ENCODE measurements at places on chromosomes 2 and 18.
A peak's percentile ranks its signal among the peaks of the same experiment; 100 is the strongest.

- no peak for DNase-seq
Measured at GRCh38 chr2:7071916-7072556, 154.8 kb downstream of the RNF144A start.

DNA sequence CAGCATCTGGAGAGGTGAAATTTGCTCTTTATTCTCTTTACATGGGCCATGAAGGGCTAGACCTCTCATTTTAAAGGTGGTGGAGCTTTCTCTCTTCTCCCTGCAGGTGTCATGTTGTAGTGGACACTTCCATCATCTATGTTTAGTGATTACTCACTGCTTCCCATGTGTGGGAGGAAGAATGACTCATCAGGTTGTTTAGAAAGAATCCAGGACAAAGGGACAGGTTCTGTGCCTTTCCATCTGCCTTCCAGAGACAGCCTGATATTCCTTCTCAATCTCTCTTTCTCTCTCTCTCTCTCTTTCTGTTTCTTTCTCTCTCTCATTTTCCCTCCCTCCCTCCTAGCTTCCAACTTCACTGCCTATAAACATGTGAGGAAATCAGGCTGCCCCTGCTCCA lies 38.7 kb downstream of the SCG2 start:
- peak; percentile 93 for DNase-seq

- DNase-seq: peak; percentile 35
Measured at GRCh38 chr2:24492421-24493279, 1.6 kb downstream of the NCOA1 start.

GRCh38 chr2:209640358-209640757 lies 131.3 kb upstream of the UNC80 start:
- DNase-seq: no peak

- no peak for DNase-seq
Measured at GRCh38 chr2:225636558-225636957, 237.0 kb downstream of the NYAP2 start.

GRCh38 chr2:127039387-127040031 lies 67.4 kb downstream of the BIN1 start:
- no peak for DNase-seq

DNA sequence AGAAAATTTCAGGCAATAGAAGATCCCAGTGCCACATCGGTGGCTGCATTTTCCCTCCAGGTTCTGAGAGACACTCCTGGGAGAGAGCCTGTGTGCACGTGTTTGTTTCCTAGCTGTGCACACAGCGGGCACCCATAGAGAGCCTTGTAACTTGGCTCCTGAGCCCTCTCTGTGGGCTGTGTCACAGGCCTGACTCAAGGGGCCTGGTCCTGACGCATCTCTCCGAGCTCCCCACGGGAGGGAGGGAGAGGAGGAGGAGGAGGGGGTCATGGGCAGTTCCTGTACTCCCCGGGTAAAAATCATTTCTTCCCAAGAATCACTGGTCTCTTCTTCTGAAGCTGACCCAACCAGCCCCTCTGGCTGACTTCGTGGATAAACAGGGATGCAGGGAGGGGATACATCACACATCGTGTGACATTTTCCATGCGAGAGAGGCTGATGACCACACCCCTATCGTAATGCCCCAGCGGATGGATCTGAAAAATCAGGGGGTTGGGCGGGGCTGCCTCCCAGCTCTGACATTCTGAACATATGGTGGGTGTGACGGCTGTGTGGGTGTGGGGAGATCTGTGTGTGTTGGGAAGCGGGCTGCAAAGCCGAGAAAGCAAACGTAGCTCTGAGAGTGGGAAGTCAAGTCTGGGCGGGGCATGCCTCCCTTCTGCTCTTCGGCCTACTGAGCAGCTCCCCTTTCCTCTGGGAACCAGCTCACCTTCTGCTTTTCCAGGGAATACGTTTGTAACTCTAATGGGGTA lies 308.3 kb upstream of the HS6ST1 start:
- DNase-seq: peak; percentile 21

DNA sequence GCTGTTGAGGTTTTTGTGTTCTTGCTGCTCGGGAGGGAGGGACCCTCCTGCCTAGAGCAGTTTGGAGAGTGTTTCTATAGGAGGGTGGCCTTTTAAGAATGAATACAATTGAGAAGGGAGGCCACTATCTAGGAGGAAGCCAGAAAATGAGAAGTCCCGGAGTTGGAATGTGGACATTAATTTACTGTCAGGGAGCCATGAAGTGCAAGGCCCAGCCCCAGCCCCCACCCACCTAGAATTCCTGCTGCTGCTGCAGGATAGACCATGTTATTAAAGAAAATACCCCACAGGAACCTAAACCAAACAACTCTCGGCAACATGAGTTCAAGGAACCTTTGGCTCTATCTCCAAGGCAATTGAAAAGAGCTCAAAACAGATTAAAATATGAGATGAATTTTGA lies 46.0 kb downstream of the ZBTB7C start:
- no peak for DNase-seq

- DNase-seq: peak; percentile 64
Measured at GRCh38 chr18:51191128-51191717, 6.3 kb downstream of the MEX3C start.

DNA sequence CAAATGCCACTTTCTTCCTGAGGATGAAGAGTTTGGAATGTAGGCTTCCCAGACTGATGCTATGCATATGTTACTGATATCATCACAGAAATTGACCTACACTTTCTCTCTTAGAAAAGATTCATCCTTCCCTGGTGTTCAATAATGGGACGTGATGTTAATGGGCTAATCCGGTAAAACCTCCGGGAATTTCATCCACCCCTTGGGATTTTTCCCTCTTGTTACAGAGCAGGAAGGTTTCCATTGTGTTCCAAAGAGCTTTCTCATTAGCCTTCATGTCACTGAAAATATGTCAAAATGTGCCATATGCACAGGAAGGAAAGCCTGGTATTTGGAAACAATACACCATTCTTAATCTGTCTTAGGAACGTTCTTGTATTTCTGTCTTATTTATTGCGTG lies 20.7 kb downstream of the ALPK2 start:
- no peak for DNase-seq

GRCh38 chr2:183543731-183544130 lies 419.5 kb downstream of the NUP35 start:
- DNase-seq: no peak

DNA sequence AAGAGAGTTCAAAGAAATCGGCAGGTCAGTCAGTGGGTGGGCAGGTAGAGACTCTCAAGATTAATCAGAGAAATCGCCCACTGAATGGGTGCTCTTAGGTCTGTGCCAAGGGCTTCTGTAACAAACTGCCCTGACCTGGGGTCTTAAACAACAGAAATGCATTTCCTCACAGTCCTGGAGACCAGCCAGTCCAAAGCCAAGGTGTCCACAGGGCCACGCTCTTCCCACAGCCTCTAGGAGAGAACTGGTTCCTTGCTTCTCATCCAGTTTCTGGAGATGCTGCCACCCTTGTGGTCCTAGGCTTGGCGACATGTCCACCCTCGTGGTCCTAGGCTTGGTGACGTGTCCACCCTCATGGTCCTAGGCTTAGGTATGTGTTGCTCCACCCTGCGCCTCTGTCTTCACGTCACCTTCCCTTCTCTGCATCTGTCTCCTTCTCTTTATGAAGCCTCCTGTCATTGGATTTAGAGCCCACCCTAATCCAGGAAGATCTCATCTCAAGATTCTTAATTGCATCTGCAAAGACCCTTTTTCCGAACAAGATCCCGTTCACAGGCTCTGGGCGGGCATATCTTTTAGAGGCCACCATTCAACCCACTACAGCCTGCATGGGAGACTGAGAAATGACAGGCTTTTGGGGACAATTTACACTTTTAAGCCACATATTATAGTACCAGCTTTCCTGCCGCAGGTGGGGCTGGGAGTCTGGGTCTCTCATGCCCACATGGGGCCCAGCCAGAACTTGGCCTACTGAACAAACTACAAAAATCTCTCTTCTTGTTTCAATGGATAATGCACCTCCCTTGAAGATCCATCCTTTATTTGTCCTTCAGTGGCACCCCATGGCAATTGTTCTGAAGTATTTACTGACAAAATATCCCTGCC lies 161.3 kb downstream of the ASB1 start:
- no peak for DNase-seq

- DNase-seq: no peak
Measured at GRCh38 chr2:236576087-236576486, 6.5 kb downstream of the ACKR3 start.

- DNase-seq: no peak
Measured at GRCh38 chr2:230218421-230218820, 1.4 kb downstream of the SP110 start.

GRCh38 chr2:230230087-230230486 lies 4.6 kb downstream of the SP140 start:
- no peak for DNase-seq

- no peak for DNase-seq
Measured at GRCh38 chr2:40859617-40860016, 407.7 kb upstream of the SLC8A1 start.

GRCh38 chr2:129247751-129248150 lies 731.7 kb upstream of the RAB6C start:
- no peak for DNase-seq

GRCh38 chr2:55986001-55986400 lies 62.4 kb upstream of the EFEMP1 start:
- no peak for DNase-seq

DNA sequence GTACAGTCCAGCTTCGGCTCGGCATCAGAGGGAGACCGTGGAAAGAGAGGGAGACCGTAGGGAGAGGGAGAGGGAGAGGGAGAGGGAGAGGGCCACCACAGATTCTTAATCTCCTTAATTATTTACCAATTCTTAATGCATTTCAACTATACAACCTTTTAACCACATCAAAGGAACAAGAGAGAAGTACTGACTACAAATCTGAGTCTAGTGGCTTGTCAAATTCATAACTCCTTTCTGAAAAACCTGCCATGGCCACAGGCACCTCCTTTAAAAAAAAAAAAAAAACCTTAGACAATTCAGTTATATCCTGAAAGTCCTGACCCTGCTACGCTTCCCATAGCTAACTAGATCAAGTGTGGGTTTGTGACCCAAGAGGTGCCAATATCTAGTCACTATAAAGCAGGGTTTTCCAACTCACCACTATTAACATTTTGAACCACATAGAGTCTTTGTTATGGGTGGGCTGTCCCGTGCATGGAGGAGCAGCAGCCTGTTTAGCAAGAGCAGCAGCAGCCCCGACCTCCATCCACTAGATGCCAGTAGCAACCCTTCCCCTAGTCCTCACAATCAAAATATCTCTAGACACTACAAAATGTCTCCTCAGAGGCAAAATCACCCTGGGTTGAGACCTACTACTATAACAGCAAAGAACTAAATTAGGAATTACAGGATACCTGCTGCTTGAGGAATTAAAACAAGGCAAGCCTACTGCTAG lies 6.8 kb downstream of the ESCO1 start:
- DNase-seq: peak; percentile 37

DNA sequence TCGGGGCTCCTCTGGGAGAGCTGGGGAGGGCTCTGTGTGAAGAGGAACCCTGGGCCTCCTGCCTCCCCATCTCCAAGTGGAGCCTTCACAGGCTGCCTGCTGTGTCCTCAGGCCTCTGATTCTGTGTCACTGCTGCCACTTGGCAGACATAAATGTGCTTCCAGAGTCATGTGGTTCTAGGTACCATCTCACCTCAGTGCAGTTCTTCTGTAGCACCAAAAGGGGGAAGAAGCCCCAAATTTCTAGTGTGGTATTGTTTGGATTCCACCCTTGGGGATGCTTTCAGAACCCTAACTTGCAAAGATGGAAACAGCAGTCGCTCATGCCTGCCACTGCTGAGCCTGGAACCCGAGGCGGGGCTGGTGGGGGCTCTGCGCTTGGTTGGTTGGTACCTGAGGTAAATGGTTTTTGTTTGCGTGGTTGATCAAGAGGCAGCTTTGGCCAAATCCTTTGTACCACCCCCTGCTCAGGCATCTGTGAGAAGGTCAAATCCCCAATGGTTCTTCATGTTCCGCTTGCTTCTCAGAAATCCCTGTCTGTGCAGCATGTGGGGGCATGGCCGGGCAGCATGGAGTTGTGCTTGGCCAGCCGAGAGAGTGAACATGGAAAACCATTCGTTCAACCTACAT lies 27.5 kb downstream of the COA5 start:
- no peak for DNase-seq

GRCh38 chr2:54880428-54880827 lies 157.0 kb downstream of the EML6 start:
- DNase-seq: no peak

GRCh38 chr2:148048475-148049221 lies 27.8 kb downstream of the MBD5 start:
- DNase-seq: no peak

DNA sequence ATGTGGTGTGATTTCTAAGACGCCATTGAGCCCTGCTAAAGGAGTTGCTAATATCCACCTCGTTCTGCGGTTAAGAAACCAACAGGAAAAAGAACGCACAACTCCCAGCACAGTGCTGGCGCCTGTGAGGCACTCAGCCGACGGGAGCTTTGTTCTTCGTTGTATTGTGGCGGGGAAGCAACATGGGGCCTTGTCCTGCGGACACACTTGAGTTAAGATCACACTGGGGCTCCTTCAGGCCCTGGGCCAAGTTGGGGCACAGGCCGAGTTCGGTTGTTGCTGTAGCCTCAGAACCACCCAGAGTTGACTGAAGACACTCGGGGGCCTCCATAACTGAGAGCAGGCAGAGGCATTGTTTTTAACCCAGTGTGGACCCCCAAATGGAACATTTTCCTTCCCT lies 30.6 kb upstream of the CD8A start:
- no peak for DNase-seq

- DNase-seq: no peak
Measured at GRCh38 chr2:98583816-98584618, 24.3 kb downstream of the COA5 start.

- DNase-seq: no peak
Measured at GRCh38 chr2:74349889-74350288, 6.7 kb upstream of the SLC4A5 start.

- no peak for DNase-seq
Measured at GRCh38 chr2:241149675-241149924, 328 bp upstream of the PASK start.

- DNase-seq: no peak
Measured at GRCh38 chr2:173205375-173205774, 129.7 kb downstream of the MAP3K20 start.
